Right ventricle myocardium inferior (tissue), 1 donor: ENCODE measurements at places on chromosomes 4 and X. TPM values are rescaled to one million over a fixed set of nuclear protein-coding genes. Genes with fewer than 3 reads are reported as not detected.
A peak's percentile ranks its signal among the peaks of the same experiment; 100 is the strongest.

Gene METAP1
- total RNA-seq = 67.4 TPM

Gene P2RY10
- total RNA-seq = not detected

GRCh38 chr4:15336410-15337167 is 91.2 kb upstream of the C1QTNF7 start:
- DNase-seq = no peak

- DNase-seq = peak; percentile 86
These were observed 28.7 kb upstream of the RBMX start for GRCh38 chrX:136909119-136909705.

- DNase-seq = no peak
These were observed 167.6 kb downstream of the DKK2 start for GRCh38 chr4:106868381-106869035.

DNA sequence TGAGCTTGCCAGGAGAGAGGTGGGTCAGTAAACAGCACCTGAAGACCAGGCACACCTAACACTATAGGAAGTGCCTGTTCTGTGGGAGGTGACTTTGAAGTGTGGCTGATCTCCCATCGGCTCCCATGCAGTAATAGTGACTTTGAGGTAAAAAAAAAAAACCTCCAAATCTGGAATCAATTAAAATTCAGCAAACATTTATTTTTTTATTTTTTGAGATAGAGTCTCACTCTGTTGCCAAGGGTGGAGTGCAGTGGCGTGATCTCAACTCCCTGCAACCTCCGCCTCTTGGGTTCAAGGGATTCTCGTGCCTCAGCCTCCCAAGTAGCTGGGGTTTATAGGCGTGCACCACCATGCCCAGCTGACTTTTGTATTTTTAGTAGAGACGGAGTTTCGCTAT is 32.4 kb downstream of the ARHGAP10 start:
- no peak for DNase-seq

Gene F8A3
- not detected for total RNA-seq

- no peak for DNase-seq
These were observed 225.6 kb downstream of the FBXW7 start for GRCh38 chr4:152310257-152310656.

- no peak for DNase-seq
These were observed 67.9 kb downstream of the PPP3CA start for GRCh38 chr4:101279377-101279871.

Gene MAMLD1
- total RNA-seq = 1.8 TPM

Gene SPANXN1
- total RNA-seq = not detected

Gene POU3F4
- not detected for total RNA-seq

- DNase-seq = peak; percentile 61
These were observed 615 bp downstream of the NEXMIF start for GRCh38 chrX:74924449-74925224.

- no peak for DNase-seq
These were observed 109.1 kb downstream of the PTTG2 start for GRCh38 chr4:38069271-38069760.

Gene C4orf51
- not detected for total RNA-seq

Gene SPANXB1
- total RNA-seq = not detected

- DNase-seq = no peak
These were observed 48.5 kb upstream of the STIM2 start for GRCh38 chr4:26812049-26812714.

DNA sequence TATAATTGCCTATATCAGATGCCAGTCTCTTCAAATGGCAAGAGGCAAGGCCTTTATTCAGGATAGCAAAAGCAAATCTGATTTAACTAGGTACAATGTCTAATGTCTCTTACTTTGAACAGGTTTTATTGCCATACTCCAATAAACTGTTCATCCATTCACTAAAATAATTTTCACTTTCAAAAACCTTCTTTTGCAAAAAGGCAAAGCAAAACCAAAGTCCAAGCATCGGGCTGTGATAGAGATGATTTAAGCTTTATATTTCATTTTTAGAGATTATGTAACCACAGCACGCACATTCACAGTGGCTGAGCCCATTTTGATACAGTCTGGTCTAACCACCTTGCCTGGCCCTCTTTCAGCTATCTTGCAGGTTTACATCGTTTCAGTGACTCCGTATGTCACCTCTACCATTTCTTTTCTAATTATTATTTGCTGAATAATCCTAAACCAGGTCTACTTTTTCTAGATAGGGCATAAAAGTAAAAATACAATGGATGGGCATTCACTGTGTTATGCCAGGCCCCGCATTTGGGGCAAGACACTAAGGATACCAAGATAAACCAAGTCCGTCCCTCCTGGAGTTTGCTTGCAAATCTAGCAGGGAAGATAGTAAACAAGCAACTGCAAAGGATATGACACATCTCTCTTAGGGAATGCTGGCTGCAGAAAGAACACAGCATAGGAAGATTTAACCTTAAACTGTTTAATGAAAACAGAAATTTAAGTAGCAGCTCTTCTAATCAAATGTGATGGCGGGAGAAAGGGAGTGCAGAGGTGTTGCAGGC is 1.8 kb downstream of the CASP3 start:
- DNase-seq = no peak

Gene CFAP47
- not detected for total RNA-seq

GRCh38 chrX:34810916-34811315 is 131.7 kb upstream of the FAM47B start:
- DNase-seq = no peak
